Endodermal cell (in vitro differentiated cells): ENCODE measurements at places on chromosomes 12 and 14. TPM values are rescaled to one million over a fixed set of nuclear protein-coding genes. Genes with fewer than 3 reads are reported as not detected.
A peak's percentile ranks its signal among the peaks of the same experiment; 100 is the strongest.

The CLEC4D gene
- 0.66 and 0.70 TPM in 2 replicates for total RNA-seq

GRCh38 chr14:72888636-72889201, 5.2 kb downstream of the DPF3 start:
- no peak overlapping the region for H3K27ac ChIP-seq
- peak; percentile 12 for DNase-seq
- H3K27me3 ChIP-seq: peaks cover 33% of the 10 kb centered on the region
- no peak overlapping the region for H3K4me3 ChIP-seq

The FGD4 gene
- 54.2 and 57.7 TPM in 2 replicates for total RNA-seq

The UNC79 gene
- total RNA-seq: 12.4 and 14.4 TPM in 2 replicates

GRCh38 chr14:35073486-35073885, 27.4 kb downstream of the FAM177A1 start:
- H3K4me1 ChIP-seq: no peaks in the 10 kb centered on the region
- no peak for DNase-seq
- H3K27ac ChIP-seq: no peak overlapping the region

DNA sequence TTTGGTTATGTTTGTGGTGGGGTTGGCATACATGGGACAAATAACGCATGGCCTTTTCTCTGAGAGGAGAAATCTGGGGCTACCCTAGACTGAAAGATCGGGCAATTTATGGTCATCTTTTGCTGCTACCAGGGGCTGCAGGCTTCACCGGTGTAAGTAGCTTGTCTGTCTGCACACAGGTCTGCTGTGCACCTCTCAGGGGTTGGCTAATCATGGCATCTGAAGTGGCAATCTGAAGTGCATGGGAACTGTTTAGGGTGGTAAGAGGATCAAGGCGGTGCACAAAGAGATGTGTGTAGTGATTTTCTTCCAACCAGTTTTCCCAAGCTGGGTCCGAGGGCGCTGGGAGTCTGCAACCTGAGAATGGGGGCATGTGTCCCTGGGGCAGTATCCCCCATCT, 141.3 kb downstream of the EMP1 start:
- H3K27ac ChIP-seq: no peak overlapping the region
- no peaks in the 10 kb centered on the region for H3K36me3 ChIP-seq
- H3K4me3 ChIP-seq: no peak overlapping the region
- no peaks in the 10 kb centered on the region for H3K4me1 ChIP-seq
- DNase-seq: no peak

- peaks cover 63% of the 10 kb centered on the region for H3K36me3 ChIP-seq
- peaks cover 19% of the 10 kb centered on the region for H3K4me1 ChIP-seq
- DNase-seq: peak; percentile 86
- no peaks in the 10 kb centered on the region for H3K27me3 ChIP-seq
- no peak overlapping the region for H3K4me3 ChIP-seq
Observed at GRCh38 chr12:65878540-65878939, 54.3 kb downstream of the HMGA2 start.

The PROX2 gene
- total RNA-seq: not detected in 2 replicates

- H3K36me3 ChIP-seq: no peaks in the 10 kb centered on the region
- peak; percentile 88 for DNase-seq
- H3K4me3 ChIP-seq: peak overlapping the region; percentile 93
Observed at GRCh38 chr12:48813465-48814261, 4.6 kb upstream of the CACNB3 start.

GRCh38 chr12:116990971-116991966, 80.5 kb downstream of the FBXW8 start:
- H3K27me3 ChIP-seq: no peaks in the 10 kb centered on the region
- no peak overlapping the region for H3K27ac ChIP-seq
- peaks cover 30% of the 10 kb centered on the region for H3K36me3 ChIP-seq
- H3K4me3 ChIP-seq: no peak overlapping the region
- DNase-seq: no peak
- H3K4me1 ChIP-seq: no peaks in the 10 kb centered on the region

GRCh38 chr12:114192013-114192412, 213.9 kb downstream of the TBX5 start:
- H3K4me3 ChIP-seq: no peak overlapping the region
- no peaks in the 10 kb centered on the region for H3K4me1 ChIP-seq
- no peak overlapping the region for H3K27ac ChIP-seq
- DNase-seq: no peak
- H3K27me3 ChIP-seq: no peaks in the 10 kb centered on the region

GRCh38 chr12:65522956-65523860, 244.7 kb downstream of the MSRB3 start:
- H3K4me1 ChIP-seq: no peaks in the 10 kb centered on the region
- DNase-seq: no peak
- no peaks in the 10 kb centered on the region for H3K36me3 ChIP-seq
- no peak overlapping the region for H3K4me3 ChIP-seq
- H3K27me3 ChIP-seq: no peaks in the 10 kb centered on the region
- H3K27ac ChIP-seq: no peak overlapping the region

The ACVR1B gene
- total RNA-seq: 59.3 to 89.1 TPM (median 65.0 TPM) in 3 replicates

The A2ML1 gene
- 4.4 and 7.1 TPM in 2 replicates for total RNA-seq

GRCh38 chr14:66508846-66509621, 1.1 kb downstream of the GPHN start:
- H3K27ac ChIP-seq: peak overlapping the region; percentile 78
- peak; percentile 69 for DNase-seq
- peaks cover 22% of the 10 kb centered on the region for H3K27me3 ChIP-seq
- H3K4me1 ChIP-seq: no peaks in the 10 kb centered on the region
- no peaks in the 10 kb centered on the region for H3K36me3 ChIP-seq

- no peak overlapping the region for H3K27ac ChIP-seq
- H3K4me1 ChIP-seq: peaks cover 6% of the 10 kb centered on the region
- no peak overlapping the region for H3K4me3 ChIP-seq
- H3K36me3 ChIP-seq: peaks cover 100% of the 10 kb centered on the region
Observed at GRCh38 chr14:69773571-69774276, 6.8 kb downstream of the SRSF5 start.

DNA sequence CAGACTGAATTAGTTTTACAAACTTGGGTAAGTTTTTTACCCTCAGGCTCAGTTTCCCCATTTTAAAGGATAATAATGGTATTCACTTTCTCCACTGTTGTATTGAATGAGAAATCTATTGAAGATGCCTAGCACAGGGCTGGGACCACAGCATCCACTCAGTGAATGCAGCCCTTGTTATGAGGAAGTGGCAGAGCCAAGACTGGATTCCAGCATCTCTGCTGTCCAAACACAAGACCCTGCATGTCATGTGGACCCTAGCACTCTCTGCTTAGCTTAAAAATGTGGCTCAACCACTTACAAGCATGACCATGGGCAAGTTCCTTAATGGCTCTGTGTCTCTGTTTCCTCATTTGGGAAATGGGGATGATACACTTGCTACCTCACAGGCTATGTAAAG, 24.1 kb upstream of the TRIM9 start:
- no peaks in the 10 kb centered on the region for H3K27me3 ChIP-seq
- no peaks in the 10 kb centered on the region for H3K36me3 ChIP-seq
- no peak overlapping the region for H3K4me3 ChIP-seq

- H3K4me1 ChIP-seq: no peaks in the 10 kb centered on the region
- DNase-seq: no peak
- H3K27me3 ChIP-seq: no peaks in the 10 kb centered on the region
Observed at GRCh38 chr12:53065470-53065869, 13.7 kb downstream of the SPRYD3 start.

DNA sequence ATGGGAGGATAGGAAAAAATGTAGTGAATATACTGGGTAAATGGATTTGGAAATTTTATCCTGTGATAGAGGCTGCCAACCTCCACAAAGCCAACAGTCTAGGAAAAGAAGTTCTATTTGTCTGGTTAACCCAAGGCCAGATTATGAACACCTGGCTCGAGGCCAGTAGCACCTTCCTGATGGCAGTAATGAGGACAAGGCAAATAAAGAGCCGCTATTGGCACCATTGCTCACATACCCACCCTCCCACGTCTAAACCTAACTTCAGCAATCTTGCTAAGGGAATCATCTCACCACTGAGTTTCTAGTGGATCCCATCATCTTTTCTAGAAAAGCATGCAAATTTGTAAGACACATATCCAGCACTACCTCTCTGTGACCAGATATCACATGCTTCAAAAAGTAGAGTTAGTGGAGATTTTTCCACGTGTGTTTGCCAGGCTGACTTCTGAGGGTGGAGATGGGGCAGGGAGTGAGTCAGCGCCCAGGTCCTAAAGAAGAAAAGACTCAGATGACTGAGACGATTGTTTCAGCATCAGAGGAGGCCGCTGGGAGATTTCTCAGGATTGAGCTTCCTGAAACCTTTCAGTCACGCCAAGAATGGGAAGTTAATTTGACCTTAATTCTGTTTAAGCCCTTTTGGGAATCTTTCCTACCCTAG, 362.9 kb downstream of the EMP1 start:
- H3K27me3 ChIP-seq: peaks cover 17% of the 10 kb centered on the region
- peaks cover 13% of the 10 kb centered on the region for H3K4me1 ChIP-seq
- no peak overlapping the region for H3K27ac ChIP-seq
- DNase-seq: no peak
- H3K36me3 ChIP-seq: peaks cover 4% of the 10 kb centered on the region

The GLS2 gene
- total RNA-seq: 2.2 and 2.7 TPM in 2 replicates

DNA sequence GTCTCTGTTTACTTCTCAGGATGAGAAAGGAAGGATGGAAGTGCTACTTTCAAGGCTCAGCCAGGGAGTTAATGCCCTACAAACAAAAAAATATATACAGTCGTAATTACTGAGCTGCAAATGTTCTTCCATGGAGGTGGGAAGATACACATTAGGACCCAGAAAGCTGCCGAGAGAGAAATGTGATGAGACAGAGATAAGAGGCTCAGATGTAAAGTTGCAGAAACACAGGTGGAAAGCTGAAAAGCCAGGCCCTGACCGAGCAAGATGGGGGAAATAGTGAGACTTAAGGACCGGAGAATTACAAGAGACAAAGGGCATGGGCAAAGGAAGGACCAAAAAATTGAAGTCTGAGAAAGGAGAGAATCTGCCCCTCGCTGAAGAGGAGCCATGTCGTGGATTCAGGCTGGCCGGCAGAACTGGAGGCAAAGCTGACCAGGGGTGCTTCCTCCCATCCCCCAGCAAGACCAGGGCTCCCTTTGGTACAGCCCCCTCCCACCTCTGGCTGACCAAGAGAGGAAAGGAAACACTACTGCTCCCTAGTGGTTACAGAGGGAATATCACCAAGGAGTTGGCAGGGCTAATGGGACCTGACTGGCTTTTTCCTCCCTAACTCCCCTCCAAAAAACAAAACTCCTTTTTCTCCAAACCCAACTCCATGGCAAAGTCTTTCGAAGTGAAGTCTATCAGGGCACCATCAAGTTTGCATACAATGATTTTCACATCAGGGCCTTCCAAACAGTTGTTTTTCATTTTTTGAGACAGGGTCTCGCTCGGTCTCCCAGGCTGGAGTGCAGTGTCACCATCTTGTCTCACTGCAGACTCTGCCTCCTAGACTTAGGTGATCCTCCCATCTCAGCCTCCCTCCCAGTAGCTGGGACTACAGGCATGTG, 12.1 kb downstream of the ZFHX2 start:
- peaks cover 6% of the 10 kb centered on the region for H3K36me3 ChIP-seq
- H3K4me3 ChIP-seq: no peak overlapping the region
- H3K27ac ChIP-seq: peak overlapping the region; percentile 0
- H3K27me3 ChIP-seq: no peaks in the 10 kb centered on the region
- peak; percentile 90 for DNase-seq
- H3K4me1 ChIP-seq: peaks cover 12% of the 10 kb centered on the region

The ADSS1 gene
- total RNA-seq: 12.0 and 15.8 TPM in 2 replicates

The ANKS1B gene
- total RNA-seq: 28.5 to 42.6 TPM (median 28.5 TPM) in 3 replicates

DNA sequence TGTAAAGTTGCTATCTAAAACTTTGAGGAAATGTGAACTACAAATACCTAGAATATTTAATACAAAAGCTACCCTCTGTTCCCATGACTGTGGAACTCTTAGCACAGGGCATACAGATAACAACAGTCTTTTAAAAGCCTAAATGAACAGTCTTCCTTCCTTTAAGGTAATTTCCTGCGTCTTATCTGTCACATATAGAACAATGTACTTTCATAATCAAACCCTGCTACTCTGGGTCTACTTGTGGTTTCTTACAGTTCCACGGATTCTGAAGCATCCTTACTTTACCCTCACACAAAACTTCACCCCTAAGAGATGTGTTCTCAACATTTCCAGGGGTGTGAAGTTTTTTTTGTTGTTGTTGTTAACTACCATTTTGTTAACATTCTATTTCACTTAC, 5.1 kb downstream of the PKP2 start:
- peaks cover 28% of the 10 kb centered on the region for H3K36me3 ChIP-seq
- peaks cover 4% of the 10 kb centered on the region for H3K4me1 ChIP-seq
- no peaks in the 10 kb centered on the region for H3K27me3 ChIP-seq
- DNase-seq: no peak
- no peak overlapping the region for H3K27ac ChIP-seq
- peak overlapping the region; percentile 92 for H3K4me3 ChIP-seq

The GPR65 gene
- total RNA-seq: not detected in 2 replicates

DNA sequence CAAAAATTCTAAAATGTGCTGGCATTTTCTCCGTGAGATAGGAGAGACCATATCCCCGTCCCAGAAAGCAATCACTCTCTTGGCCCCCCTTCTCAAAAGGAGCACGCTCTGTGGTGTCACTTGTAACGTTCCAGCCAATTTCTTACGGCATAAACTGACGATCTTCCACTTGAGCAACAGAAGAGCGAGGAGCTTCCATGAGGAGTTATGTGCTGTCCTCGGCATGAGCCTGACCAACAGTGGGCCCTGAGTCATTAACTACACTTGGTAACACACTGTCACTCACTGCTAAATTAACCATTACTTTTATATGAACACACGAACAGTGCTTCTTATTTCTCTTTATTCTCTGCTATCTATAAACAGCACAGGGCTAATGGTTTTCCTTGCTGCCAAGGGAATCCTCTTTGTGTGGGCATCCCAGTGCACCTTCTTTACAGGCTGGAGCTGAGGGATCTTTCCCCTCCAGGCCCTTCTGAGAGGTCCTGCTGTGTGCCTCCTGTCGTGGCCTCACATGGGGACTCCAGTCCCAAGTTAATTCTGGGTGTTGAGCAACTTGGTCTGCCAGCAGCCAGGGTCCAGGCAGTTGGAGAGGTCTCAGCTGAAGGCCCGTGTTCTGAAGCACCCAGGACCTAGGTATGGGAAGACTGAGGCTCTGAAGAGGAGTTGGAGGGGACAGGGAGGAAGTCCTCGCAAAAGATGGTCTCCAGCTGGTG, 9.4 kb downstream of the SLC6A13 start:
- no peak overlapping the region for H3K4me3 ChIP-seq
- peaks cover 13% of the 10 kb centered on the region for H3K4me1 ChIP-seq
- peaks cover 11% of the 10 kb centered on the region for H3K27me3 ChIP-seq
- DNase-seq: peak; percentile 43

The SPIC gene
- not detected in 2 replicates for total RNA-seq

- H3K4me3 ChIP-seq: no peak overlapping the region
- H3K27ac ChIP-seq: no peak overlapping the region
- H3K27me3 ChIP-seq: no peaks in the 10 kb centered on the region
- H3K4me1 ChIP-seq: peaks cover 3% of the 10 kb centered on the region
Observed at GRCh38 chr12:98109266-98109665, 406.1 kb upstream of the TMPO start.

- H3K36me3 ChIP-seq: no peaks in the 10 kb centered on the region
- no peaks in the 10 kb centered on the region for H3K4me1 ChIP-seq
- no peak overlapping the region for H3K4me3 ChIP-seq
- H3K27me3 ChIP-seq: no peaks in the 10 kb centered on the region
Observed at GRCh38 chr14:88895116-88895515, 70.7 kb downstream of the TTC8 start.

GRCh38 chr12:66724616-66725015, 45.7 kb upstream of the GRIP1 start:
- H3K4me3 ChIP-seq: no peak overlapping the region
- no peak overlapping the region for H3K27ac ChIP-seq
- no peaks in the 10 kb centered on the region for H3K4me1 ChIP-seq
- no peaks in the 10 kb centered on the region for H3K36me3 ChIP-seq
- DNase-seq: no peak

The OVCH1 gene
- total RNA-seq: 0.43 and 0.73 TPM in 2 replicates

- no peak overlapping the region for H3K4me3 ChIP-seq
- no peaks in the 10 kb centered on the region for H3K27me3 ChIP-seq
- DNase-seq: peak; percentile 45
- no peaks in the 10 kb centered on the region for H3K36me3 ChIP-seq
- H3K27ac ChIP-seq: no peak overlapping the region
Observed at GRCh38 chr12:59734371-59734770, 138.5 kb downstream of the SLC16A7 start.

The PRICKLE1 gene
- 19.2 and 20.6 TPM in 2 replicates for total RNA-seq
